Activated naive CD8-positive, alpha-beta T cell treated with anti-CD3 and anti-CD28 coated beads for 36 hours (primary cell): ENCODE measurements at places on chromosomes 6 and 20.

GRCh38 chr20:58647162-58647795 is 3.8 kb upstream of the STX16 start:
- no peak for DNase-seq

DNA sequence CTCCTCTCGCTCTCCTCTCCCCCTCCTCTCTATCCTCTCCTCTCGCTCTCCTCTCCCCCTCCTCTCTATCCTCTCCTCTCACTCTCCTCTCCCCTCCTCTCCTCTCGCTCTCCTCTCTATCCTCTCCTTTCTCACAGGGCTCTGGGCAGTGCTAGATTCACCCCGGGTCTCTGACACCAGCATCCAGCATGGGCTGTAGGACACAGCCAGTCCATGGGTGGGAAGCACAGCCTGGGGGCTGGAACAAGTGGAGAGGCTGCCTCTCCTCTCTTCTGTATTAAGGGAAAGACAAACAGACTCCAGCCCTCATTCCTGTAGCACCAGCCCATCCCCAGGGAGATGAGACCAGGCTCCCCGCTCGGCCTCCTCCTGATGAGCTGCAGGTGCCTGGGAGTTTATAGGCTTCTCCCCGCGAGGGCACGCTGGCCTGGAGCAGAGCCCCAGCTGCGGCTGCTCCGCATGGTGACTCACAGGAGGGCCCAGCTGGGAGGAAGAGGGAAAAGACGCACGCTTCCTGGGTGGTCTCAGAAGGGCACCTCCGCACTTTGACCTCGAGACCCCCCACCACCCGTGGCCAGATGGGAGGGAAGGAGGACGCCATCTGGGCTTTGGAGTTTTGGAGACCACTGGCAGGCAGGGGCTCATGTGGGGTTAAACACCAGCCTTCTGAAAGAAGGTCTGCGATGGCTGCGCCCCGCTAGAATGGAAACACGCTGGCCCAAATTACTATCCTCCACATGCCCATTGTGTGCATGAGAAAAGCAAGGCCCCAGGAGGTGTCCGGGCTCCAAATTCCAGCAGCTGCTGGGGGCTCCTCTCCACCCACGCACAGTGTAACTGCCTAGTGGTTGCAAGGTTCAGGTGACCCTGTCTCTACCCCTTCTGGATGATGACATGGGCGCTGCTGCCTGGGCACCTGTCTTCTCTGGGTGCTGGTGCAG is 68.0 kb downstream of the BMP7 start:
- DNase-seq, result no peak

DNA sequence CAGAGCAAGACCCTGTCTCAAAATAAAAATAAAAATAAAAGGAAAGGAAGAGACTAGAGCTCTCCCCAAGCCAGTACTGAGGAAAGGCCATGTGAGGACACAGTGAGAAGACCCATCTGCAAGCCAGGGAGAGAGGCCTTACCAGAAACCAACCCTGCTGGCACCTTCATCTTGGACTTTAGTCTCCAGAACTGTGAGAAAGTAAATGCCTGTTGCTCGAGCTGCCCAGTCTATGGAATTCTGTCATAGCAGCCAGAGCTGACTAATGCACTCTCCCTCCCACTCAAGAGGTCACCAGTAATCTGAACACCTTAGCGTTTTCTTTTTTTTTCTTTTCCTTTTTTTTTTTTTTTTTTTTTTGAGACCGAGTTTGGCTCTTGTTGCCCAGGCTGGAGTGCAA is 7.3 kb upstream of the PRPH2 start:
- no peak for DNase-seq

DNA sequence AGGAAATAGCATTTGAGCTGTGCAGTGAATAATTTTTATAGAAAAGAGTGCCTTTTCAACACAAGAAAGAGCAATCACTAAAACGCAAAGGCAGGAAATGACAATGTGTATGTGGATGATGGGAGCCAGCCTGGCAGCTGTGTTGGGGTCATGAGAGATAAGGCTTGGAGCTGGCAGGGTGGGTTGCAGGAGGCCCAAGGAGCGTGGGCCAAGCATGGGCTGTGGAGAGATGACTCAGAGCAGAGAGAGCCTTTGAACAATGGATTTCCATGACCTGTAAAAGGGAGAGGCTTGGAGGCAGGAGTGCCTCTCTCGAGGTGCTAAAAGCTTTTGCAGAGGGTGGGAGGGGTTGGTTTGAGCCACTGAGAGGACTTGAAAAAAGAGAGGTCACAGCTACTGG is 6.6 kb upstream of the TBC1D7 start:
- DNase-seq, result no peak

DNA sequence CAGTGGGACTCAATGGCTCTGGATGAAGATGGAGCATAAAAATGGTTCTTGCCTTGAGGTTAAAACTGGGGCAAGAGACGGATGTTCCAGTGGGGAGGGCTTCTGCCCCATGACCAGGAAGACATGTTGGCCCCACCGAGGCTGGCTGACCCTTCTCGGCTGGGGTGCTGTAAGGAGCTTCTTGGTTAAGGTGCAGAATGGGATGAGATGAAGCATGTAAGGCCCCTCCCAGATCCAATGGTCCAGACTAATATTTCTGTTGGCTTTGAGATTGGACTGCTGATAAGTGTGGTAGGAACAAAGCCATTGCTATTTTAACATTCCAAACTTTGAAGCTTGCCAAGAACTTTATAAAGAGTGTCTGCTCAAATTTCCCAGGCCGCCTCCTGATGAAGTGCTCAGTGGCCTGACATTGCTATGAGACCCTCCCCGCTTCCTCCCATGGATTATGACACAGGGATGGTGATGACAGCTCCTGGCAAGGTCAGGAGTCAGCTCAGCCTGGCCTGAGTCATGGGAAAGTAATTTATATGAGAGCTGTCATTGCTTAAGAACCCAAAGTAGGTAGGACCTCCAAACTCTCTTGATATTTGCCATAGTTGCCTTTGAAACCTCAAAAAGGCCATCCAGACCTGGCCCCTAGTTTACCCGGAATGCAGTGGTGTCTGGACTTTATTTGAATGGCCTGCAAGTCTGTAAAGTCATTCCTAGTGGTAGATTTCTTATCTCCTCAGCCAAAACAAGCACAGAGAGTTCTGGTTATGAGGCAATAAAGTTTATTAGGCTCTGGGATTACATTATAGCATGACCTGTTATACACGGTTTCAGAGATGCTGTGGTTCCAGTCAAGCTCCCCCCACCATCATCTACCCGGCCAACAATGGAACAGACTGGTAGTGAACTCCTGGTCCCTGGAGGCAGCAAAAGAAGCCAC is 55.2 kb downstream of the TGM2 start:
- no peak for DNase-seq

GRCh38 chr20:2656471-2657117 is 4.2 kb downstream of the NOP56 start:
- no peak for DNase-seq

DNA sequence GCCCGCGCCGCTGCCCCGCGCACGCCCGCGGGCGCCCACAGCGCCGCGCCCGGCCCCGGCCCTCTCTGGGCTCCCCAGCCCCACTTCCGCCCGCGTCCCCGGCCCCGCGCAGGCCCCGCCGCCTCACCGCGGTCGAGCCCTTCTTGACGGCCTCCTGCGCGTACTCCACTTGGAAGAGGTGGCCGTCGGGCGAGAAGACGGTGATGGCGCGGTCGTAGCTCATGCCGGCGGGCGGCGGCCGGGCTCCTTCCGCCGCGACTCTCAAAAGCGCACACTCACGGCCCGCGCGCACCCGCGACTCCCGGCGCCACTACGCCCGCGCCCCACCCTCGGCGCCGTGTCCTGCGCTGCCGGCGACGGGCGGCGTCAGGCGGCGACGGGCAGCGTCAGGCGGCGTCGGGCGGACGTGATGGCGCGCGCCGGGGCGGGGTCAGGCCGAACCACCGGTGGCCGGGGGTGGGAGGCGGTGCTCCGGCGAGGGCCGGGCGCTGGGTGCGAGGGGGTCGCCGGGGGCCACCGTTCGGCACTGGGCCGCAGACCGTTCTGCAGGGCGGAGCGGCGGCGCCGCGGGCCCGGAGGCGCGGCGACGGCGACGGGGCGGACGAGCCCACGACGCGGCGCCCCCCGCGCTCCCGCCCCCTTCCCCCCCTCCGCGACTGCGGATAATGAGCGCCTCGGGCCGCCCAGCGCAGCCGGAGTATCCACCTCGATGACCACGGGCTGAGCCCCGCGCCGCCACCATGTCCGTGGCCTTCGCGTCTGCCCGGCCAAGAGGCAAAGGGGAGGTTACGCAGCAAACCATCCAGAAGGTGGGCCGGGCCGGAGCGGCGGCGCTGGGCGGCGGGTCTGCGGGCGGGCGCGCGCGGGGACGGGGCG is at the start of the genes PSMA7 and SS18L1:
Gene PSMA7, minus strand, starts transcription at position 314 of the 876 bp plus-strand sequence. Its CDS starts 91 bp downstream, at position 223.
Gene SS18L1, plus strand, starts transcription at position 689 of the 876 bp plus-strand sequence. Its CDS starts 52 bp downstream, at position 741.
- peak; percentile 93 for DNase-seq

- no peak for DNase-seq
These were observed 148.5 kb upstream of the DEFB112 start for GRCh38 chr6:50198245-50198644.

GRCh38 chr20:24460712-24461111 is 8.7 kb upstream of the SYNDIG1 start:
- DNase-seq, result no peak

GRCh38 chr20:44445742-44446710 is 29.6 kb upstream of the TTPAL start:
- DNase-seq, result no peak

DNA sequence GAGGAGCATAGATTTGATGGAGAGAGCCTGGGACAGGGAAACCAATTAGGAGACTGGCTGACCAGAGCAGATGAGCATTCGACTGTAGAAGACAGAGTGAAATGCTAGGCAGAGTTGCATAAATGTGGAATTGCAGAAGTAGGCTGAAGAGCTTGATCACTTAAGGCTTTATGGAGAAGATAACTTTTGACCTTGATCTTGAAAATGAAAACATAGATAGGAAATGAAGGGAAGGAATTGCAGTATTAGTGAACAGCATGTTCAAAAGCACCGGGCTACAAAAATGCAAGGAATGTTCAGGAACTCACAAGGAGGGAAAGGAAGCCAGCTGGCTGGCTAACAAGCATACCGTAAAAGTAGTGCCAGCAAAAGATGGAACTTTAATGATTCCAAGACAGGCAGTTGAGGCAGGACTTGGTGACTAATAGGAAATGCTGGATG is 20.5 kb upstream of the LTV1 start:
- no peak for DNase-seq

GRCh38 chr20:31474758-31475427 is at the start of the genes DEFB124 and REM1:
DEFB124 (minus strand) TSS chr20:31475127; CDS start chr20:31473013, 2,114 bp downstream.
REM1 (plus strand) TSS chr20:31475288; CDS start chr20:31476446, 1,158 bp downstream.
- no peak for DNase-seq

- no peak for DNase-seq
These were observed 775 bp downstream of the PFDN4 start for GRCh38 chr20:54208548-54209176.

DNA sequence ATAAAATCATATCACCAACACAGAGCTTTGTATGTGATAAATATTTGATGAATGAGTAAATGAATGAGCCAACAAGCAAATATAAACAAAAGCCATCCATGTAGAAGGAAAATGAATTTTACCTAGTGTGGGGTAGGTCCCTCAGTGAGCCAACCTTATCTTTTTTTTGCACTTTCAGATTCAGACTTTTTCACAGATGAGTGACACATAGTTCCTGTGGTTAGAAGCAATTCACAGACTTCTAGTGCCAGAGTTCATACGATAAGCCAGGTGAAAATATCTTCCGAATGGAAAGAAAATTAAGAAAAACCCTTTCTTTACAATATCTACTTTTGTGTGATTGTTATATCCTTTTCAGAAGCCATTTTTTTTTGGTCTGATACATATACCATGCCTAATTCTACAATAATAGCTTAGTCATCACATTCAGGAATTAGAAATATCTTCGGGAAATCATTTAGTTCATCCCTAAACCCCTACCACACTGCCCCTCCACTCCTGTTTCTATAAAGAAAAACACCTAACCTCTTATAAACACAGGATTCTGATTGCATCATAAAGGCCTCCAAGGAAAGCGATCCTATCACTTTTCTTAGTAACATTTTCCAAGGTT is 82.7 kb upstream of the CNR1 start:
- no peak for DNase-seq

GRCh38 chr6:169800668-169801395 is 49.4 kb downstream of the ERMARD start:
- no peak for DNase-seq

DNA sequence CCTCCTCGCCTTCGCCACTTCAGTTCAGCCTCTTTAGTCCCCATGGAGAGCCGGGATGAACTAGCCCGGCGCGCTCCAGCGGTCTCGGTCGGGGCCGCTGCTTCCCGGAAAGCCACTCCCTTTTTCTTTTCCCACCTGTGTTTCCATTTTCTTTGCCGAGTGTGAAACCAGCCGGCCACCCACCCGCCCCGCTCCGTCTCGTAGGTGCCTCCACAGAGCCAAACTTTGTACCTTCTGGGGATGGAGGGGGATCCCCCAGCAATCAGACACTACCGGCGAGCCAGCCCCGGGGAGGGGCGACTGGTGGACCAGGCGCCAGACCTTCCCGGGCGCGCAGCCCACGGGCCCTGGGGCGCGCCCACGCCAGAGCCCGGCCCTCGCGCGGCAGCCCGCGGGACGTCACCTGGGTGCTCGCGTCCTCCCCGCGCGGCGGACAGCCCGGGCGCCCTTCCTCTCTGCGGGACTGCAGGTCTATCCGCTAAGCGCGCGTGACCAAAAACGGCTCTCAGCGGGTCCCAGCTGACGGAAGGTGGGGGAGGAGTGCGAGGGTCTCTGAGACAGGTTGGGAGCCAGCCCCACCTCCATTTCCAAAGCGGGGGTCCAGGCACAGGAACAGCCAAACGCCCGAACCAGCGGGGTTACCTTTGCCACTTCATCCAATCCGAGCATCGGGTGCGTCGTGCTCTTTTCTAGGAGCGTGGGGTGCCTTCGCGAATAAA is at the start of gene MCHR2:
Gene MCHR2, minus strand, starts transcription at position 691 of the 719 bp plus-strand sequence. CDS start 38,076 bp downstream, outside the sequence.
- DNase-seq, result peak; percentile 5

- peak; percentile 22 for DNase-seq
These were observed 50.2 kb downstream of the TMEM242 start for GRCh38 chr6:157272866-157273755.

DNA sequence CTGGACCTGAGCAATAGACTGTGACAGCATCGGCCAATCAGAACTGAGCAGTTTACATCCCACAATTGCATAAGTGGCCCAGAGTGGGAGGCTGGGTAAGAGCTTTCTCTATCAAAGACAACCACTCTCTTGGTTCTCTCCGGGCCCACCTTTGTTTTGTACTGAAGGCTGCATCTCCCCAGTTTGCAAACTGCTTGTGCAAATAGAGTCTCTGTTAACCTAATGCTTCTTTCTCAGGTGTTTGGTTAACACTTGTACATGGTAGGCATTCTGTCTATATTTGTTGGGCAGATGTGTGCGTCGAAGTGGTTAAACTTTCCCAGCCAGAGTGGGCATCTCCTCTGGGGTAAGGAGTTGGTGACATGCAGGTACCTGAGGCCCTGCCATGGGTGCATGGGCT is 177.1 kb downstream of the CDH26 start:
- no peak for DNase-seq

DNA sequence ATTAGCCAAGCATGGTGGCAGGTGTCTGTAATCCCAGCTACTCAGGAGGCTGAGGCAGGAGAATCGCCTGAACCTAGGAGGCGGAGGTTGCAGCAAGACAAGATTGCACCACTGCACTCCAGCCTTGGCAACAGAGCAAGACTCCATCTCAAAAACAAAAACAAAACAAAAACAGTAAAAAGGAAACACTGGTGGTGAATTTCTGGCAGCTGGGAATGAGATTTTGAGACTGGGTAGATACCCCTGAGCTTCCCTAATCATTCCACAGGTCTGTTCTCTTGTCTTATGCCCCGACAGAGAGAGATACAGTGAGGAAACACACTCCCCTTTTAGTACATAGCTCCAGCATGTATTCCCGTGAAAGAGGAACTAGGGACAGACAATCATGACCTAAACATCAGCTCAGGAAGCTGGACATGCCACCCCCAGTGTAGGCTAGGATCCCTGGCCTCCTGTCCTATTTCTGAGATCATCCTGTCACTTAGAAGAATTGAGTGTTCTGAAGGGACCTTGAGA is 9.6 kb downstream of the MAN1A1 start:
- no peak for DNase-seq

GRCh38 chr20:23224806-23225205 is 125.8 kb upstream of the NXT1 start:
- no peak for DNase-seq
